ENCODE measurements at places on chromosomes 5 and 9.

DNA sequence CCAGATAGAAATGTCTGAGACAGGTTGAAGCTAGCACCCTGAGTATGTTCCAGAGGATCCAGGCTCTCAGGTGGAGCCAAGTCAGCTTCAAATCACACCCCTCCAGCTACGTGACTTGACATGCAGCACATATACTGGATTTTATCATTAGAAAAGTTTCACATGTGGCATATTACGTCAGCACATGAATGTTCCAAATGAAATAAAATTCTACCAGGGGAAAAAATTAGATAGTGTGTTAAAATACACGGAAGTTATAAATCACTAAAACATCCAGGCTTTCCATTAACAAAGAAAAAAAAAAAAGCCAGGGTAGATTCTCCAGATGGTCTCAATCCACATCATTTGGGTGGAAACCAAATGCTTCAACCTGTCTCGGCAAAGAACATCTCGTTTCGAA is 251.6 kb downstream of the MPDZ start:
- DNase-seq, result no peak

DNA sequence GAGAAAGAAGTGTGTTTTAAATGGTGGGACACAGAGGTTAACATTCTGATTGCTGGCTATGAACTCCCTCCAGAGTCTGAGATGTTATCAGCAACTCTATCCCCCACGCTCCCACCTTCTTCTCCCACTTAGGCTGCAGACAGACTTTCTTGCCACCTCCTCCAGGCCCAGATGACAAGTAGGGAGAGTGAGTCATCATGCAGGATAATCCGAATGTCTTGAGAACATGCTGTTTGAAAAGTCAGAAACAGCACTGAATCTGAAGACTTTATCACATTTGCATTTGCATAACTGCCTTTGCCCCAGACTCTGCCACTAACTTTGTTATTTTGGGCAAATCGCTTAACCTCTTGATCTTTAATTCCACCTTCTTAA is 139.8 kb downstream of the ESM1 start:
- DNase-seq, result peak; percentile 18

GRCh38 chr5:173056783-173057061 is 570 bp downstream of the CREBRF start:
- DNase-seq, result no peak

DNA sequence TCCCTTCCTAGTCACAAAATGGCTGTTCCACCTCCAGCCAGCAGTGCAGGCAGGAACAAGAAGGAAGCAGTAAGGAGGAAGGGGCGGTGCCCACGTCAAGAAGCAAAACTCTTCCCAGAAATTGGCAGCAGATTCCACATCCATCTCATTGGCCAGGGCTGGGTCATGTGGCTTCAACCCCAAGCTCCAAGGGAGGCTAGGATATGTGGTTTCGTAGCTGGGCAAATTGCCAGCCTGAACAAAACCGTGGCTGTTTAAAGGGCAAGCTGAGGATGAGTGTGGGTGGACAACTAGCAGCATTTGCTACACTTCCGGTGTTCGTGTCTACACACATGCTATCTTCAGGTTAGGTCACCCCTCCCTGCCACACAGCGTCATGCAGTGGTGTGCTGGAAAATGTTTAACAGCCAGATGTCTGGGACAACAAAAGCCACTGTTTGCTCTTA is 92.1 kb upstream of the MAP1B start:
- DNase-seq, result peak; percentile 93

- DNase-seq, result no peak
These were observed 107.8 kb downstream of the SMIM23 start for GRCh38 chr5:171893290-171893886.

DNA sequence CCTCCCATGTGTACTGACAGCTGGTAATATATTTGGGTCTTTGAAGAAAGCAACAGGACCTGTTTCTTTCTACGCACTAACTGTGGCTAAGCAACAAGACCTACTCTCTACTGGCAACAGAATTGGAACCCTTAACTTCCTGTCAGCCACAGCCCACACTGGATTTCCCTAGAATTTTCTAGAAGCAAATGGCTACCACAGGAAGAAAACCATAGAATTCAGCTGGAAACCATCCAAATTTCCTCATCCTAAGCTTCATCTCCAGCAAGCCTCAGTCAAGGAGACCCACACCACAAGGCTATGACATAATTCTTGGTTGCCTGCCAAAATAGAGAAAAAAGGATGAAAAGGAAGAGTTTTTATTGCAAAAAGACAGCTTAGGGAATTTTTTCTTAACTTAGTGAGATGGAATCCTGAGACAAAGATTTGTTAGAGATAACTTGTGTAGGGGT is 171.8 kb upstream of the TNC start:
- no peak for DNase-seq

DNA sequence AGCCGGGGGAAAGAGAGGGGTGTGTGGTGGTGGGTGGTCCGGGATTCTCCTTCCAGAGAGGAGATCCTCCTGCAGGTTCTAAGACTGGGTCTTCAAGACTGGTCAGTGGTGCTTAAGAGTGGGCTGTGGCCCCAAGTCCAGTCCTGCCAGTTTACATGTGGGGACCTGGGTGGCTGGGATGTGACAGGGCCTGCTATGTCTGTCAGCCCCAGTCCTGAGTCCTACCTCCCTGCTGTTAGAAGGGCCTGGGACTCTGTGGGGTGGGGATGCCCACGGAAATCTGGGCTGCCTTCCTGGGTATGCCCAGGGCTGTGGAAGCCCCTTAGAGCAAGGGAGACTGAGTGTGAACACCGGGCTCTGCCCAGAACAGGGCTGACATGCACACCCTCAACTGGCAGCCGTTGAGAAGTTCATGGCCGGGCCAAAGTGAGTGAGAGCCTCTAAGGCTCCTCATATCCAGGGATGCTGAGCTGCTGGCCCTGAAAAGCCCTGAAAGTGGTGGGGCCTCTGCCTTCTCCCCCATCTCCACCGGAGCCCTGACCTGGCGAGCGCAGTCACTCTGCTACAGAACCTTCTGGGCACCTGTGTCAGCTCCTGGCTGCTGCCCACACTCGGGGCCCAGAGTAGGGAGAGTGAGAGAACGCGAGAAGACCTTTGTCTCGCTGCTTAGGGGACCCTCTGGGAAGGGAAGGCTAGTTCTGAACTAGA is 1.7 kb downstream of the PHF2 start:
- no peak for DNase-seq

- no peak for DNase-seq
These were observed 2.0 kb upstream of the IRF1 start for GRCh38 chr5:132492386-132493125.

DNA sequence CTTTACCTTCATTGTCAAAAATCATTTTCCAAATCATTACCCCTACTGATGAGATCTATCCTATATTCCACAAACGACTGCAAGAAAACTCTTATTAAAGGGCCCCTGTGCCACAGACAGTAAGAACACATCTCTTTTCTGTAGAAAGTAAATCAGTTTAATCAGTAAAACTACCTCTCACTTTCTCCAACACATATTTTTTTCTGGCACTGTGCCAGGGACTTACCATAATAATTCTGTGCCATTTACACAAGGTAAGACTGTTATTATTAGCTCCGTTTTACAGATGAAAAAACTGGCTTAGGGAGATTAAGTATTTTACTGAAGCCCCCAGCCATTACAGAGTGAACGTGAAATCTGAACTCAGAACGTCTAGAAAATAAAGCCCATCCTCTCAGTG is 587.0 kb upstream of the COX7C start:
- DNase-seq, result no peak

DNA sequence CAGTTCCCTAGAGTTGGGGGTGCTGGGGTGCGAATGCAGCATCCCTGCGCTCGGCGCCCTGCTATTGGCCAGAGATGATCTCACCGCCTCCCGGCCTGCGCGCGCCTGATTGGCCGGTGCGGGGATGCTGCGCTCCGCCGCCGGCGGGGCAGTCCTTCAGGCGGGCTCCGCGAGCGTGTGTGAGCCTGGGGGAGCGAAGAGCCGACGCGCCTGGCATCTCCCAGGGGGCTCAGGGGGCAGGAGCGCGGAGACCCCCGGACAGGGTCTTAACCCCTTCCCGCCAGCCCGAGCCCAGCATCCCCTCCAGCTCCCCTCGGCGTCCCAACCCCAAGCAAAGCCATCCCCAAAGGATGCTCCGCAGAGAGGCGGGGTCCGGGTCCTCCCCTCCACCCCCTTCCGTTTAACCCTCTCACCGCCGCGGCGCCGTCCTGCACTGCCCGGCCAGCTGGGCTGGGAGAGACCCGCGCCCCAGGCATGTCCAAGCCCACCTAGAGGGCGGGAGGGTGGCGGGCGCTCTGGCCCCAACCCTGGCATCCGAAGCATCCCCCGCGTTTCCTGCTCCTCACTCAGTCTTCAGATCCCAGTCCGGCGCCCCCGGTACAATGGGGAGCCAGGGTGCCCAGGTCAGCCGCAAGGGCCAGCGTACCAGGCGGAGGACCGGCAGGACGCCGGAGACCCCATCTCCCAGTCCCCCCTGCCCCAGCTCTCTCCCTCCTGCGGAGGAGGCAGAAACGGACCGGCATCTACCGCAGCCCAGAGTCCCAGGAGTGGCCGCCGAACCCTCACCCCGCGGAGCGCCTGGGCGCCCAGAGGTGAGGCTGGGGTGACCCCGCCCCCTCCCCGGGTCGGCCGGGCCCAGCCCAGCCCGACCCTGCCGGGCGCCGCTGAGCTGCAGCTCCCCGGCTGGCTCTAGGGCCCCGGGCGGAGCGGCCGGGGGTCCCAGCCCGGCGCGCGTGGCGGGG is 19.3 kb upstream of the TOR2A start:
- DNase-seq, result no peak

DNA sequence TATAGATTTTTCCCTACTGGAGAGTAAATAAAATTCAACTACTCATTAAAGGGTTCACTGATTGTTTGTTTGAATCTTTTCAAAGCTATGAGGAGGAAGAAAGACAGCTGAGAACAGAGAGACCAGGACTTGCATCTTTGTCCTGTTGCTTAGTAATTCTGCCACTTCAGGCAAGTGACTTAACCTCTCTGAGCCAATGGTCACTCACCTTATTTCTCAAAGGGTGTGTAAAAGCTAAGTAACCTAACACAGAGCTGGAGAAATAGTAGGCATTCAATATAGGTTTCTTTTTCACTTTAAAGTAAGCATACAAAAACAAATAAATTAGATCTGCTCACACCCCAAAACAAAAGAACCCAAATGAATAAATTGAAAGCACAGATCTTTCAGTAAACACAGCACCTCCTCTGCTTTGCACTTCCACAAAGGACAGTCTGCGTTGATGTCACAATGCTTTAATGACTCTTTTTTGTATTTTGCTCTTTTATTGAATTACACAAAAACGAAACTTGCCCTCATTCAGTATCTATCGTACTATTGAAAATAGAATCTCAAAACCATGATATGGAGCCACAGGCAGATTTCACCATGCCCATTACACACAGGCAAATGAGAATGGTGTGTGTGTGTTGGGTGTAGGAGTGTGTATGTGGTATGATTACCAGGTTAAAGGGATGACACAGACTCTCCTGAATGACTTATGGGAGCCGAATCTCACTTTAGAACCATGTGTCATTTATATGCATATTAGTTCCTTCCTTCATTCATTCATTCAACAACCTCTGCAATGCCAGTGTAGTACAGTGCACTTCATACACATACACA is 166.0 kb downstream of the EBF1 start:
- no peak for DNase-seq

DNA sequence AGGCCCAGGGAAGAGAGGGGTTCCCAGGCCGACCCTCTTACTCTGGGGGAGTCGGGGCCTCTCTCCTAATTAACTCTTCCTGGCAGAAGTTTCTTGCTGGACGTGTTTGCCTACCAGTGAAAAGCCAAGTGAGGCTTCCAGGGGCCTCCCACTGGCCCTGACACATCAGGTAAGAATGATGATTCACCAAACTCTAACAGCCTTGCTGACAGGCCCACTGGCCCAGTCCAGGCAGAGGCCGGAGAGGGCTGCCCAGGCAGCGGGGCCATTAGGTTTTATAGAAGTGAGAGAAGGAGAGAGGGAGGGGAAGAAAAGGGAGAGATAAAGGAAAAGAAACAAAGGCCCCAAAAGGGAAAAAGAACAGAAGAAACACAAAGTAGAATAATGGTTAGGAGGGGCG is 50.8 kb upstream of the FOXE1 start:
- DNase-seq, result peak; percentile 84

DNA sequence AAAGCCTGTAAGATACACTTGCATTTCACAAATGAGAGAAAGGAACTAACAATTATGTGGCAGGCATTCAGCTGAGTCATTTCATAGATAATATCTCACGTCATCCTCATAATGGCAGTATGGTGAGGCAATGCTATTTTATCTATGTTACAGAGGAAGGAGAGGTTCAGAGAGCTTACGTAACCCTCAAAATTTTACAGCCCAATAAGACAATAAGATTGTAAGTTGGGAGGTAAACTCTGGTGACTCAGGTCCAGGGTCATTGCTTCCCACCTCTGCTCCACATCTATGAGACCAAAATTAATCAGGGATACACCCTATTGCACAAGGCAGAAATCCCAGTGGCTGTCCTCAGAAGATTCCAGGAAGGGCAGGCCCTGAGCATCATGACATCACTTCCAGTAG is 309.7 kb downstream of the NSG2 start:
- peak; percentile 72 for DNase-seq

GRCh38 chr5:26482810-26483375 is 555.5 kb downstream of the CDH9 start:
- DNase-seq, result no peak

- DNase-seq, result no peak
These were observed 36.5 kb downstream of the SHB start for GRCh38 chr9:38032266-38033110.

DNA sequence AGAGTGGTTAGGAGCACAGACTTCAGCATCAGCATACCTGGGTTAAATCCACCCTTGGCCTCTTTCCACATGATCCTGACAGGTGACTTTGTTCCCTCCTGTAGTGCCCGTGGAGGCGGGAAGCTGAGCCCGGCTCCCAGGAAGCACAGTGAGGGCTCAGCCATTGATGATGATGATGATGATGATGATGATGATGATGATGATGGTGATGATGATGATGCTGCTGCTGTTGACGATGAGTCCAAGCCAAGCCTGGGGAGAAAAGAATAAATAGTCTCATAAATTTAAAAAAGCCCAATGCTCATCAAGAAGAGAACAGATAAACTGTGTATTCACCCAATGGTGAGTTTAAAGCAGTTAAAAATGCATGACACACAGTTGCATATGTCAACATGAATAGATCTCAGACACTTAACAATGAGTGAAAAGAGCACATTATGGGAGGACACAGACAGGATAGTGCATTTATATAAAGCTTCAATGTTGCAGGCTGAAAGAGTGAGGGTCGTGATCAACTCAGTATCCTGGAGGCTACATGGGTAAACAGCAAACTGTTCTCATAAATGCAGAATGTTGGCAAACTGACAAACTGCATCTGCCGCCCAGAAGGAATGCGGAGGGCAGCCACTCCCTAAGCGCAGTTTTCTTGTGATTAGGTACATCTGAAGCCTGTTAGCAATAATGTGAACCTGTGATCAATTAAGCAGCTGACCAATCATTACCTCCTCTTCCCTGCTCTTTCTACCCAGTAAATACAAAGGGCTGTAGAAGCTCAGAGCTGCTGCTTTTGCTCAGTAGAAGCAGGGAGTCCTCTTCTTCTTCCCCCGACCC is 11.7 kb upstream of the CFAP157 start:
- DNase-seq, result no peak

- DNase-seq, result no peak
These were observed 8.8 kb downstream of the NAA35 start for GRCh38 chr9:85949586-85950335.

- no peak for DNase-seq
These were observed 26.7 kb downstream of the UNC5A start for GRCh38 chr5:176836811-176837706.

Measured in mammary epithelial cell (primary cell).